ENCODE measurements at places on chromosomes 12 and 14.

GRCh38 chr14:59254146-59254910 is 65.9 kb downstream of the DAAM1 start:
- DNase-seq, result no peak

DNA sequence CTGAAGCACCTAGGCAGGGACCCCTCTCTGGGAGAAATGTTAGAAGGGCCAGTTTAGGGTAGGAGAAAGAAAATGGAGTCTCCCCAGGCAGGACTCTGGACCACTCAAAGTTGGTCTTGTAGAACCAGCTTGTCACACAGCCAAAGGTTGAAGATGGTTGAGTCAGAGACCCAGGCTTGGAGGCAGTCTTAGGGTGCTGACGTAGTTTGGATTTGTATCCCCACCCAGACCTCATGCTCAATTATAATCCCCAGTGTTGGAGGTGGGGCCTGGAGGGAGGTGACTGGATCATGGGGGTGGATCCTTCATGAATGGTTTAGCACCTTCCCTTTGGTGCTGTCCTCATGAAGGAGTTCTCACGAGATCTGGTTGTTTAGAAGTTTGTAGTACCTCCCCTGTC is 121.2 kb downstream of the CRACR2A start:
- no peak for DNase-seq

DNA sequence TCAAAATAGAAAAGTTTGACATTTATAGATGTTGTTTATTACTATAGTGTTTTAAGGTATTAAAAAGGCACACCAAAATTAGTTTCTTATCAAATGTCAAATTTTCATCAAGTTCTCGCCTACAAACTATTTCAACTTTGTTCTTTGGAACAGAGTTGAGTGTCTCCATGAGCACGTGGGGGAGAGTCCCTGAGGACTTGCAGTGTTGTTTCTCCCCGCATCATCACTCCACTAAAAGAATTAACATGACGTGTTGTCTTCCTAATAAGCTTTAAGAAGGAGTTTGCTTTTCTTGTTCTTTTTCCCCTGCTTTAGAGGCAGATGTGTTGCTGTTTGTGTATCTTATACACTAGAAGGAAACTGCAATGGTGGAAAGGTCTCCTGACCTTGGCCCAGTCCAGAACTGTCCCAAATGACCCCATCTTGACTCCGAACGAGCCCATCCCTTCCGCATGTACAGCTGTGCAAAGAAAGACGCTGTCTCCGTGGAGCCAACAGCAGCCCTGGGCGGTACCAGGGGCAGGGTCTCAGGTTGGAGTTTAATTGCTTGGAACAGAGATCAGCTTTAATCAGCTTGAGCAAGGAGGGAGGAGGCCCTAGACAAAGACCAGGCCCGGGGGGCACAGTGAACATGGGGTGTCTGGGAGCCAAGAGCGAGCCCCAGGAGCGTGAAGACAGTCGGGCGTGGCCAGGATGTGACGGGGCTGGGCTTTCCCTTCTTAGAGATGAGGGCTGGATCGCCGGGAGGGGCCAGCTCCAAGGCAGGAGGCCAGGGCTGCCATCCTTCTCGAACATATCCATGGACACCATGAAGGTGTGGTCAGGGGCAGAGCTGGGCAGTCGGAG is 215.4 kb upstream of the RTL1 start:
- DNase-seq, result no peak

GRCh38 chr14:99158150-99158549 is 113.8 kb downstream of the BCL11B start:
- DNase-seq, result no peak

Data from stimulated activated CD8-positive, alpha-beta memory T cell treated with anti-CD3 and anti-CD28 coated beads, Interleukin-15, amount 100 ng/mL, for 24 hours (primary cell).